ENCODE measurements at places on chromosomes 7 and 10. TPM values are rescaled to one million over a fixed set of nuclear protein-coding genes. Genes with fewer than 3 reads are reported as not detected.

PDE1C gene
- 0.94 TPM for total RNA-seq

SP8 gene
- total RNA-seq, result not detected

PSMC2 gene
- 87.0 TPM for total RNA-seq

DNA sequence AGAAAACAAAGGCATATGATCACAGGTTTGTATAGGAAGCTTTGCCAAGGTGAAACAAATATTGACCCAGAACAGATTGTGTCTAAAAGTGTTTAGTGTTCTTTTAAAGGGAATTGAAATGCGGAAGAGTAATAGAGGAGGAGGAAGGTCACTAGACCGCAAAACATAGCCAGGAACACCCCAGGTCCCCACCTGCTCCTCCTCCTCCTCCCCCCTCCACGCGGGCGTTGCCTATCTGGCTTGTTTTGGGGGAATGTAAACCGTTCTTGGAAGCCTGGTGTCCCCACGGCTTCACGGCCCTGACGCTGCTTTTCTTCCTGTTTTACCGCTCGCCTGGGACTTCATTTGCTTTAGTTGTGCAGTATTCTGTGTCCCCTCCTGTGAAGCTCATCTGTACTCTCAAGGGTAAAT is 81.0 kb upstream of the PFKP start:
- no peak overlapping the region for H3K27ac ChIP-seq
- no peaks in the 10 kb centered on the region for H3K36me3 ChIP-seq
- H3K4me3 ChIP-seq, result no peak overlapping the region

- no peaks in the 10 kb centered on the region for H3K27me3 ChIP-seq
- H3K4me3 ChIP-seq, result no peak overlapping the region
- H3K36me3 ChIP-seq, result no peaks in the 10 kb centered on the region
- no peak overlapping the region for H3K27ac ChIP-seq
- no peaks in the 10 kb centered on the region for H3K4me1 ChIP-seq
Measured at GRCh38 chr10:66466622-66467021, 459.2 kb upstream of the LRRTM3 start.

DNA sequence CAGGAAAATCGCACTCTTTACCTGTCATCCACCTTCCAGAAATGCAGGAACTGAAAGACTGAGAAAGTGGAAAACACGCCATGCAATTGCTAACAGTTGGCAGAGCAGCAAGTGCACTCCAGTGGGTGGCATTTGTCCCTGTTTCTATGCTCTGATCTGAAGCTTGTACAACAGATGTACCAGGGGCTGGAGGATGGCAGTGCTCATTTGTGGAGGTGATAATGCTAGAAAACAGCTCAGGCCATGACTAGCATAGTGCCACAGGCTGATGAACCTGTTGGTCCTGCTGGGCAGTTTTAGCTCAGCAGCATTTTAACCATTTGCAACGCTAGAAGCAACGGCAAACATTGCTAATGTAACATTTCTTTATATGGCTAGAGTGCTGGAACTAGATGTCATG is 199.9 kb upstream of the NRP1 start:
- no peaks in the 10 kb centered on the region for H3K27me3 ChIP-seq
- no peak overlapping the region for H3K27ac ChIP-seq

- H3K36me3 ChIP-seq, result no peaks in the 10 kb centered on the region
- H3K4me3 ChIP-seq, result no peak overlapping the region
- DNase-seq, result no peak
- peak overlapping the region; percentile 58 for H3K27ac ChIP-seq
- H3K4me1 ChIP-seq, result peaks cover 45% of the 10 kb centered on the region
Measured at GRCh38 chr7:139772115-139772514, 5.7 kb downstream of the HIPK2 start.

Data from mesothelial cell of epicardium (in vitro differentiated cells).